Right renal cortex interstitium (tissue), 3 donors: ENCODE measurements at places on chromosomes 11 and 22. TPM values are rescaled to one million over a fixed set of nuclear protein-coding genes. Genes with fewer than 3 reads are reported as not detected.

- DNase-seq, result no peak
These were observed 101.8 kb upstream of the TIMP3 start for GRCh38 chr22:32699686-32700085.

GRCh38 chr11:43359422-43359818 is 700 bp downstream of the TTC17 start:
- no peak for DNase-seq

Gene CDC42EP1
- 36.9 TPM for polyA plus RNA-seq

DNA sequence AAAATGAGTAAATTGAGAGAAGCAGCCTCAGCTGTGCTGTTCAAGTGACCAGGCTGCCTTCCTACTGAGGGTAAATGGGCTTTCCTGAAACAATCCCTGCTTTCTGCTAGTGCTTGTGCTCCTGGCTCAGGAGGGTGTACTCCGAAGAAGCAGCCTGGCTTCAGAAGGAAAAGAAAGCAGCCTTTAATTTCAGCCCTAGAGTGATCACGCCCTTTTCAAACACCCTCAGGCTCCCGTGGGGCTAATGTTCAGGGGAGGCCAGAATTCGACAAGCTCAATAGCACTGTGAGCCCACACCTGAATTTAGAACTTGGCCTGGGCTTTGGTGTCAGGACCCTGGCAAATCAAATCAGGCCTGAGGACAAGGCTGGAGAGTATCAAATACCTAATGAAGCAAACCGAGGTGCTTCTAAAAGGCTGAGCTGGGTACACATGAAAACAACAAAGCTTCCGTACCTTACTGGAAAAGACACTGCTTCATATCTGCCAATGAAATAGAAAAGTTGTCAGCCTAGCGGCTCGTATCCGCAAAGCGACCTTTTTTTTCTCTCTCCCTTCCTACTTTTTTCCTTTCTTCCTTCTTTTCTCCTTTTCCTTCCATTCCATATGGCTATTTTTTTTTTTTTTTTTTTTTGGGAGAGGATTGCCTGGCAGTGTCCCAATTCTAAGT is 387.8 kb downstream of the SOX6 start:
- no peak for DNase-seq

DNA sequence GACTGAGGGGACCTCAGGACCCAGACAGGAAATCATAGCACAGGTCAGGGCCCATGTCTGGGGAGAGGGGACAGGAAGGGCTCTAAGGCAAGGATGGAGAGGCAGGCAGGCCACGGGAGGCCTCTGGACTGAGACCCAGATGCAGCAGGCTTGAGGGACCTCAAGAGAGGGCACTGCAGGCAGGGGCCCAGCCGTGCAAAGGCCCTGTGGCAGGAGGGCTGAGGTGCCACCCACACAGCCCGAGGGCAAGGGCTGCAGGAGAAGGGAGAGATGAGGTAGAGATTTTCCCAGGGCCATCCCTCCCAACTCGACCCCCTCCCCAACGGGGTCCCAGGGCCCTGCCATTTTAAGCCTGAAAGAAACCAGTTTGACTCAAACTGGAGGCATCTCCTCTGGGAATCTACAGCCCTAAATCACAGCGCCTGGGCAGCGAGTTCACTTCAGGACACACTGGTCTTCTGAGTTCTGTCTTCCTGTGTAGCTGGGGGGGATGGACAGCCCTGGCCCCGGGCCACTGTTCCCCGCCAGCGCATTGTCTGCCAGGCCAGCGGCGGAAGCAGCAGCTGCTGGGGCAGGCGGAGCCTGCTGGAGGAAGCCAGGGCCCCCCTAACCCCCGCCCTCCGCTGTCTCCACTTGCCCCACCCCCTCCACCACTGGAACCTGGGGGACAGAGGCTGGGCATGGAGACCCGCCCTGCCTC is 20.3 kb upstream of the WNT7B start:
- DNase-seq, result no peak

GRCh38 chr11:117837791-117838190 is 13.2 kb upstream of the FXYD2 start:
- no peak for DNase-seq

DNA sequence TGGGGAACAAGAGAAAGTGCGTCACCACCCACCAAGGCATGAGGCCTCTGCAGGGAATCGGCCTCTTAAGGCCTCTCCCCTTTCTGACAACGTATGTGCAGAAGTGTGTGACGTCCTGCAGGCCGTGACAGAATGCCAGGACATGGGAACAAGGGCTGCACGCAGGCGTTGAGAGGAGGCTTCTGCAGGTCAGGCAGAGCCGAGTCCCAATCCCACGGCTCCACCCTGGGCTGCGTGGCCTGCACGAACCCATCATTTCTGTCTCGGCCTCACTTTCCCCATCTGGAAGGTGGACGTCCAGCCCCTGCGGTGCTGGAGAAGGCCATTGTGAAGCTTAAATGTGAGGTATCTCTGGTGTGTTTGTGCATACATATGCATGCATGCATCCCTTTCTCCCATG is 61.8 kb downstream of the SHANK2 start:
- no peak for DNase-seq

- DNase-seq, result no peak
These were observed 66.8 kb upstream of the GRK3 start for GRCh38 chr22:25497716-25498115.
